Purkinje cell (primary cell): ENCODE measurements at places on chromosomes 1 and 21. TPM values are rescaled to one million over a fixed set of nuclear protein-coding genes. Genes with fewer than 3 reads are reported as not detected.

The MTARC2 gene
- 4.8 and 5.8 TPM in 2 replicates for polyA plus RNA-seq

The CELA3B gene
- not detected in 2 replicates for polyA plus RNA-seq

The LRRC8C gene
- polyA plus RNA-seq, result 0.32 and 0.90 TPM in 2 replicates

The RIPPLY3 gene
- polyA plus RNA-seq, result not detected in 2 replicates

The LCE2C gene
- polyA plus RNA-seq, result not detected in 2 replicates
